ENCODE measurements at places on chromosomes 16 and 17.
A peak's percentile ranks its signal among the peaks of the same experiment; 100 is the strongest.

GRCh38 chr17:16492613-16493530 lies 879 bp upstream of the LRRC75A start:
- no peak for DNase-seq

GRCh38 chr17:45147581-45148182 lies 593 bp upstream of the HEXIM1 start:
- peak; percentile 83 for DNase-seq

GRCh38 chr17:79164913-79165695 lies 90.5 kb downstream of the ENGASE start:
- no peak for DNase-seq

DNA sequence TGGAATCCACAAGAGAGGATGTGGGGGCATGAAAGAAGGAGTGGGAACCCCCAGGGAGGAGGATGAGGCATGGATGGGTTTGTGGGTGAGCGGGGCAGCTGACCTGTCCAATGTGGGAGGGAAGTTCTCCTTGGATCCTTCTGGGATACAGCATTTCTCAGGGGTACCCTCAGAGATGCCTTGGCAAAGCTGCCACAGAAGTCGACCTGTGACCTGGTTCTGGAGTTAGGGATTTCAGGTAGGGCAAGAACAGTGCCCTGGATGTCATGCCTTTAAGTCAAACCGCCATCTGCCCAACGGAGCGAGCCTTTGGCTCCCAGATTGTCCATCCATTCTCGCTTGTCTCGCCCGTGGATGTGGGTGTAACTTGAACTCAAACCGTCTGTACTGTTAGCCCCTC lies 30.0 kb downstream of the WSCD1 start:
- DNase-seq: no peak

GRCh38 chr17:27366437-27366836 lies 72.5 kb downstream of the WSB1 start:
- no peak for DNase-seq

- DNase-seq: no peak
These were observed 151.2 kb upstream of the AXIN2 start for GRCh38 chr17:65712383-65713267.
